ENCODE measurements at places on chromosomes 5 and 9. TPM values are rescaled to one million over a fixed set of nuclear protein-coding genes. Genes with fewer than 3 reads are reported as not detected.

The CTXN3 gene
- not detected for polyA plus RNA-seq

The NUP214 gene
- 34.3 TPM for polyA plus RNA-seq

DNA sequence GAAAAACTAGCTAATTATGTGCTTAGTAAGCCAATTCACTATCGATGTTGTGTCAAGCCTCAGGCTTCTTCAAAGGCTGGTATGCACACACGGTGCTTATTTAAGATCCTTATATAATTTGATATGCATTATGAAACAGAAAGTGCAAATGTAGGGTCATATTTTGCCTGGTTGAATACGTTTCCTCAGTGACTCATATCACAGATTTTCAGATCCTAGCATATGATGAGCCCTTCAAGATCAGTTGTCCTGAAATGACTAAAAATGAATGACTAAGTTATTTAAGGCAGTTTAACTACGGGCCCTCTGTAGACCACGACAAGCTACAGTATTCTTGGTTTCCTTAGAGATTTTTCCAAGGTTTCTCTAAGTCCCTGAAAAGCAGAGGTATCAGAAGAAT is 778.3 kb downstream of the PRELID2 start:
- no peak for DNase-seq

- peak; percentile 11 for DNase-seq
Observed at GRCh38 chr9:101119206-101119819, 90.8 kb downstream of the PLPPR1 start.

The ATOX1 gene
- polyA plus RNA-seq, result 69.6 TPM

- DNase-seq, result no peak
Observed at GRCh38 chr5:38660194-38660668, 103.8 kb upstream of the LIFR start.

The C1QTNF2 gene
- 4.5 TPM for polyA plus RNA-seq

DNA sequence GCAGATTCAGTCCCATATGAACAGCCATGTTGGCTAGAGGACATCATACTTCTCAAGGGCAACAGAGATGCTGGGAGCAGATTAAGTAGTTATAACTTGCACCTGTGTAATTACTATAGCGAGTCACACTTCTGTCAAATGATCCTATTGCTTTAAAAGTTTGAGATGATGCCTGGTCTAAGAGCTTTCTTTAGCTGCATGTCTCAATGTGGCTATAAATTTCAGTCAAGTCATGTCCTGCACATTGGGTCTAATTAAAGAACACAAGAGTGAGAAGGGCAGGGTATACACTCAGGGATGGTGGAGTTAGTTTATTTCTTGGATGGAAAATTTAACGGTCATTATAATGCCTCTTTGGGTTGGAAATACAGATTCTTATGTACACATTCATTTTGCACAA is 557.3 kb downstream of the RAB3C start:
- no peak for DNase-seq

- no peak for DNase-seq
Observed at GRCh38 chr5:112529525-112529924, 110.4 kb upstream of the EPB41L4A start.

DNA sequence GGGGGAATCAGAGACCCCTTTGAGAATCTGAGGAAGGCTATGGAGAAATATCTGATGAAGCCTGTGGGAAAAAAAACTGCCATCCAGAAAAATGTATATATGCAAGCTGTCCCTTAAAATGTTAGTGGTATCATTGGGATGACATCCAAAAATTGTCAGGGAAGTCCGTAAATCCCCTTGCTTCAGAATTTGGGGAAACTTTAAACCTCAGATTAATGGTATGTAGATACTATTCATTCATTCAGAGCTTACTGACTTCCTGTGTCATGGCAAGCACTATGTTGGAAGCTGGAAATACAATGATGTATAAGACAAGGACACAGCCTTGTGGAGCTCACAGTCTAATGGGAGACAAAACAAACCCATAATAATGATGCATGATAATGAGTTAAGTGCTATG is 10.9 kb upstream of the MOB3B start:
- DNase-seq, result no peak

DNA sequence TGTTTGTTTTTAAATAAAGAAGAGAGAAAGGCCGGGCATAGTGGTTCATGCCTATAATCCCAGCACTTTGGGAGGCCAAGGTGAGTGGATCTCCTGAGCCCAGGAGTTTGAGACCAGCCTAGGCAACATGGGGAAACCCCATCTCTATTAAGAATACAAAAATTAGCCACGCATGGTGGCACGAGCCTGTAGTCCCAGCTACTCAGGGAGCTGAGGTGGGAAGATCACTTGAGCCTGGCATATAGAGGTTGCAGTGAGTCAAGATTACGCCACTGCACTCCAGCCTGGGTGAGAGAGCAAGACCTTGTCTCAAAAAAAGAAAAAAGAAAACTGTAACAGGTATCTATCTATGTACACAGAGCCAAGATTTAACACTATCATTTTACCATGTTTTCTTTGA is 34.2 kb upstream of the CDC42SE2 start:
- no peak for DNase-seq

The ORM2 gene
- 1.3 TPM for polyA plus RNA-seq

The GOLGA2 gene
- polyA plus RNA-seq, result 133 TPM

GRCh38 chr5:60699609-60700415 is at the start of gene DEPDC1B:
Gene DEPDC1B (minus strand): TSS chr5:60700166. CDS start chr5:60700093, 73 bp downstream.
- DNase-seq, result peak; percentile 93

GRCh38 chr5:173475780-173476179 is 140.7 kb downstream of the BOD1 start:
- DNase-seq, result no peak

The SPATA31E1 gene
- polyA plus RNA-seq, result not detected

DNA sequence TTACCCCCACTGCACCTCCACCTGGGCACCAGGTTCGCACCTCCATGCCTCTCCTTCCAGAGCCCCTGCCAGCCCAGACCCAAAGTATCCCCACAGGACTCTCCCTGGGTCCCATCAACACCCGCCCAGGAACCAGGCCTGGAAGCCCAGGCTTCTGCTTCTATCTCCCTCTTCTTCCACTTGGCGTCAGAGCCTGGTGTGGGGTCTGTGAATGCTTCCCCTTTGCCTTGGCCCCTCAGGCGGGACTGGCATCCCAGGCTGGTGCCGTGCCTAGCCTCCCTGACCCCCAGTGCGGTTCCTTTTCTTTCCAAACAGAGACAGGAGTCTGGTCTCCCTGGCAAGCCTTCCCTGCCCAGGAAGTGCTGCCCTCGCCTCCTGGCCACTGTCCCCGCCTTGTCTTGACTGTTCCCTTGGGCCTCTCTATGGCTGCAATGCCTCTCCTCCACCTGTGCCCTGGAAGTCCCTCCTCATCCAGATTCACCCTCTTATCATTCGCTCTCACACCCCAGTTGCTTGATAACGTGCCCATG is 7.8 kb upstream of the TBC1D9B start:
- DNase-seq, result no peak

DNA sequence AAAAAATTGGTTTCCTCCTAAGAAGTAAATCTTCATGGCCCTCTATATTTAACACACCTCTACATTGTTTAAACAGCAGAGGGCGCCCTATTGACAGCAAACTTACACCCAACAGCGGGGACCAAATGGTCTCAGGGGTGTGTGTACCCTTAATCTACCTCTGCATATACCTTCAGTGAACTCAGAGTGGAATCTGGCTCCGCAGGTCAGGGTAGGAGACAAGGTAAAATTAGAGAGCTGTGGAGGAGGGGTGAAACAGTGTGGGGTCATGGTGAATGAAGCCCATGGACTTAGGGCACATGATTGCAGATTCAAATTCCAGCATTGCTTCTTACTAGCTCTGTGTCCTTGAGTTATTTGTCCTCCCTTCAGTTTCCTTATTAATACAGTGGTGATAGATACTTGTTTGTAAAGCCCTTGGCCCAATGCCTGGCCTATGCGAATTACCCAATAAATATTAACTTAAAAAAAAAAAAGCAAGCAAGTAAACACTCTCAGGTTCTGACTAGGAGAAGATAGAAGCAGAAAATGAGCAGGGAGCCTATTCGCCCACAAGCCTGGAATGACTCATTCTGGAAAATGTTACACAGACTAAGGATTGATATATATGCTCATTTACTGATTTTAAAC is 122.9 kb downstream of the CAVIN4 start:
- peak; percentile 13 for DNase-seq

The CDH9 gene
- 0.13 TPM for polyA plus RNA-seq

The GZMA gene
- polyA plus RNA-seq, result 4.7 TPM

DNA sequence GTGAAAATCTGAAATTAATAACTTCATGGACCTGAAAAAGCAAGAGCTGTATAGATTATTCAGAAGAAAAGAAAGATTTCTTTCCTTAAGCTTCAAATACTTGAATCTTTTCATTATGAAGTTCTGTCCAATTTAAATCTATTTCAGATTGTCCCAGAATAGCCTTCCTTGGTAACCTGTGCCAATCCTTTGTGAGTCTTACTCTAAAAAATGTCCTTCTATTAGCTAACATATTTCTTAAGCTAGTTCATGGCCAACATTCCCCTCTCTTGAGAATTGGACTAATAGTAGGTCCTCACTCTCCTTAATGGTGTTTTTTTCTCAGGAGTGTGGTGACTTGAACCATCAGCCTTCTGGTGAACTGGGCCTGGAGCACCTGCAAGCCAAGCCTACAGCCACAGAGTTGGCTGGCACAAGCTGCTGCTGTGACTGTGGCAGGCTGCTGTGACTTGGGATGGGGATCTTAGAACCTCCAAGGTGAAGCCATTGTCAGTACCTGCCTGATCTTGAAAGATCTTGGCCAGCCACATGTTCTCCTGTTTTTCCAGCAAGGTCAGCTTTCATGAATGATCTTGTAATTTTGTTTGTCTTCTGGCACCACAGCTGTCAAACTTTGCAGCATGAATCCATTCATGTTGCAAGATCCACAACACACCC is 262.6 kb upstream of the MAP3K1 start:
- no peak for DNase-seq

The NEURL1B gene
- polyA plus RNA-seq, result 31.2 TPM

DNA sequence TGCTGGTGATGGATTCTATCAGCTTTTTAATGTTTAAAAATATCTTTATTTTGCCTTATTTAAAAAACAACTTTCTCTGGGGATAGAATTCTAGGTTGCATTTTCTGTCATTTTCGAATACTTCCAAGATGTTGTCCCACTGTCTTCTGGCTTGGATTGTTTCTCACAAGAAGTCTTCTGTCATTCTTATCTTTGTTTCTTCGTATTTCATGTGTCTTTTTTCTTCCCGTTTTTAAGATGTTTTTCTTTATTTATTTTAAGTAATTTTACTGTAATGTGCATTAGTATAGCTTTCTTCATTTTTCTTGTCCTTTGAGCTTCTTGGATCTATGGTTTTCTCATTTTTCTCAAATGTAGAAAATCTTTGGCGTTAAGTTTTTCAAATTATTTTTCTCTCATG is 19.1 kb downstream of the STX17 start:
- DNase-seq, result no peak

The IFNK gene
- not detected for polyA plus RNA-seq

DNA sequence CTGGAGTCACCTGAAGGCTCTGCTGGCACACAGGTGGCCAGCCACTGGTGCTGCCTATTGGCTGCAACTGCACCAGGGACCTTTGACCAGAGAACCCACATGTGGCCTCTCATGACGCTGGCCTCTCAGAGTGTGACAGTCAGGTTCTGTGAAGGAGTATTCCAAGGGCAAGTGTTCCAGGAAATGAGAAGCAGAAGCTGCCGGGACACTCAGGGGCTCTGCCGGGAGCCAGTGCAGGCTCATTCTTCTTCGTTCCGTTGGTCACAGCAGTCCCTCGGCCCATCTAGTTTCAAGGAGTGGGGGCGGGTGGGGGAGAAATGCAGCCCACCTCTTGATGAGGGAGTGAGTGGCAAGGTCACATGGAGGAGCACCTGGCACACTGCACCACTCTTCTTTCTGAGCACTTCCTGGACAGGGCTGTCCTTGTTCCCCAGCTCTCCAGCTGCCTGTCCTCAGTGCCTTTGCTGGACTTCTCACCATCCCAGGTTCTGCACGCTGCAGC is 237.5 kb downstream of the GADD45G start:
- DNase-seq, result no peak

The UIMC1 gene
- polyA plus RNA-seq, result 37.9 TPM

- DNase-seq, result no peak
Observed at GRCh38 chr9:8382266-8382665, 582.7 kb upstream of the DMAC1 start.

- DNase-seq, result no peak
Observed at GRCh38 chr9:89675058-89675742, 70.4 kb downstream of the GADD45G start.

DNA sequence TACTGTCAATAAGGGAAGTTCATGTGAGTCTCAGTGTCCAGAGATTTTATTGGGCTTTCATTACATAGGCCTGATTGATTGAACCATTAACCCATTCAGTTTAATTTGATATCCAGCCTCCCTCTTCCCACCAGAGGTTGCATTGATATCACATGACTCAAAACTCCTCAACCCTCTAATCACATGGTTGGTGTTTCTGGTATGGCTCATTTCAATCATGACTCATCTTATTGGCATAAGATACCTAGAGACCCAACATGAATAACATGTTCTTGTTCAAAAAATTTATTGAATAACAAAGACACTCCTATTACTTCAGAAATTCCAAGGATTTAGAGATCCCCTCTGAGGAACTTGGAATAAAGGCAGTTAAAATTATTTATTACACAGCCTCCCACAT is 982.2 kb downstream of the TLE1 start:
- no peak for DNase-seq

DNA sequence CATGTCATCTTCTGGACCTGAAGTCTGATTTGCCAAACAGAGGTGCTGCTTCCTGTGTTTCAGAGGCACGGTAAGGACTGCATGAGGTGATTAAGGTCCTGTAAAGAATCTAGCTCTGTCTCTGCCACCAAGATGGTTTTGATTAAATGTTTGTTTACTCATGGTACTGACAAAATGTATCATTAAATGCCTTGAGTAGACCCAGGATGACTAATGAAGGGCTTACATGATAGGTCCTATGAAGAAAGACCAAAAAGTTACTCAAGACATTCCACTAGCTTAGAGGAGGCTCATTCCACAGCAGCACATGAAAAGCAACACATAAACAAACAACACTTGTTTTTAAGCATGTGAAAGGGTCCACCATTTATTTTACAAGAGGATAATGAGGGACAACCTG is 100.9 kb downstream of the BOD1 start:
- no peak for DNase-seq

- no peak for DNase-seq
Observed at GRCh38 chr5:77454123-77454522, 38.0 kb downstream of the WDR41 start.

- no peak for DNase-seq
Observed at GRCh38 chr9:18935541-18935940, 97.5 kb downstream of the SAXO1 start.

- DNase-seq, result peak; percentile 12
Observed at GRCh38 chr9:83432104-83432627, 106.0 kb downstream of the FRMD3 start.

The ANKRD34B gene
- not detected for polyA plus RNA-seq

GRCh38 chr9:113427629-113428028 is 17.1 kb downstream of the C9orf43 start:
- no peak for DNase-seq

The KIF24 gene
- polyA plus RNA-seq, result 5.9 TPM

DNA sequence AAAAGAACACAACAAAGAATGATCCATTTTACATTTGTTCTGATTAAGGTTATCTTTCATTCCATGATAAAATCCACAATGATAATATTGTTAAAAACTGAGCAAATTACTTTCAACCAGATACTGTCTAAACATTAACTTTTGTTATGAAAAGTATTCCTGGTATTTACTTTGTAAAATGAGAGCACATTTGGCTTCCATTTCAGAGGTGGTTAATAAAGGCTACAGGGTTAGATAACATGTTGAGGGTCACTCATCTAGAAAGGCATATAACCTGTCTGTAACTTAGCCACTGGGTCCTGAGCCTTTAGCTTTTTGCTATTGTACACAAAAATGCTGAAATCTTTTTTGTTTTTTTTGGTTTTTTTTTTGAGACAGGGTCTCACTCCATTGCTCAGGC is 99.3 kb downstream of the ANXA2R start:
- DNase-seq, result no peak

- no peak for DNase-seq
Observed at GRCh38 chr5:135988546-135988945, 33.8 kb upstream of the LECT2 start.

The SLC6A7 gene
- 0.05 TPM for polyA plus RNA-seq
